ENCODE measurements at places on chromosomes 3 and 15.
A peak's percentile ranks its signal among the peaks of the same experiment; 100 is the strongest.

DNA sequence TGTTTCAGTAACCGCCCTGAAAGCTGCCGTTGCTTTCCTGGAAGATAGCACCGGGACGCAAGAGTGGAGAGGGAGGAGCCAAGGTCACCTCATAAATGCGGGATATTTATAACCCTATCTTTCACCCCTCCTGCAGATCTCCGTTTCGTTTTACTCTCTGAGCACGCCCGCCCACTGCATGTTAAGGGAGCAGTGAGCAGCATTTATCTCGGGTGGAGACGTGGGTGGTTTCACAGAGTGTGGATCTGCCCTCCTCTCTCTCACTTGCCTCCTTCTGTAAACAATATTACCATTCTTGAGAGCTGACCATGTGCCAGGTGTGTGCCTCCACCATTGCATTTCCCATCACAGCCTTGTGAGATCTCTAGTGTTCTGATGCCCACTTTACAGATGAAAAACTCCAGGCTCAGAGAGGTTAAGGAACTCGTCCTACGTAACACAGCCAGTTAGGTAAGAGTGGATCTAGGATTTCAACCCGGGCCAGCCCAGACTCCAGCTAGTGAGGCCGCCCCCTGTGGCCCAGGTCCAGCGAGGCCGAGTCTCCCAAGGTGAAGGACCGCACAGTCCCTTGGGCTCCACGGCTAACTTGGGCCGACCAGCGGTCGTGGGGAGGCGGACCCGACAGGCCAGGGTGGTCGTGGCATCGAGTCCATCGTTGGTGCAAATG, 16.9 kb upstream of the SEMA4B start:
- H3K27ac ChIP-seq = peak overlapping the region; percentile 45
- H3K36me3 ChIP-seq = no peaks in the 10 kb centered on the region
- DNase-seq = peak; percentile 15
- H3K27me3 ChIP-seq = no peaks in the 10 kb centered on the region
- H3K4me3 ChIP-seq = peak overlapping the region; percentile 63

DNA sequence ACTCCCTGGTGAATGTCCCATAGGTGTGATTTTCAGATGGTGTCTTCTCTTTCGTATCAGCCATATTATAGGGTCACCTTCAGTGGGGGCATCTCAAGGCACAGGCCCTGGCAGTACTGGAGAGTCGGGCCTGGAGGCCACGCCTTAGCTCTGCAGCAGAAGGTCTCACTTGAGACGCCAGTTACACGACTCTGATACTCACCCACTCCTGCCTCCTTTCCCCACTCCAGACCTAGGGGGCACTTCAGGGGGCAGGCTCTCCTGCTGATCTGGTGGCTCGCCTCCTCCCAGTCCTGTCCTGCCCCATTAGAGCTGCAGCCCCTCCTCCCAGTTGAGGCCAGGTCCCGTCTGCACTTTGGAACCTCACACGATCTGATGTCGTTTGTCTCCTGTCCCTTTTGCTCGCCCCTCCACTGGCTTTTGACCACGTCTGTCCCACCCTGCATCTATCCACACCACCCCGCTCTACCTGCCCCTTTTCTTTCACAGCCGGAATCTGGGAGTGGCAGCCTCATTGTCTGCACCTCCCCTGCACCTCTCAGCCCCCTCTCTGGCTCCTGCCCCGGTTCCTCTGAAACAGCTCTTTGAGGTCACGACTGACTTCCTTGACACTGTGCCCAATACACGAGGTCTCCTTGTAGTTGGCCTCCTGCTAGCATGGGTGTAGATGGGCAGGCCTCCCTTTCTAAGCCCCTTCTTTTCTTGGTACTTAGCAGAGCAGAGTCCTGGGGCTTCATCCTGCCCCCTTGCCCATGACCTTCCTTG, 181.9 kb downstream of the NSMCE3 start:
- peaks cover 22% of the 10 kb centered on the region for H3K4me1 ChIP-seq
- H3K27me3 ChIP-seq = no peaks in the 10 kb centered on the region
- H3K36me3 ChIP-seq = peaks cover 4% of the 10 kb centered on the region
- no peak overlapping the region for H3K27ac ChIP-seq

DNA sequence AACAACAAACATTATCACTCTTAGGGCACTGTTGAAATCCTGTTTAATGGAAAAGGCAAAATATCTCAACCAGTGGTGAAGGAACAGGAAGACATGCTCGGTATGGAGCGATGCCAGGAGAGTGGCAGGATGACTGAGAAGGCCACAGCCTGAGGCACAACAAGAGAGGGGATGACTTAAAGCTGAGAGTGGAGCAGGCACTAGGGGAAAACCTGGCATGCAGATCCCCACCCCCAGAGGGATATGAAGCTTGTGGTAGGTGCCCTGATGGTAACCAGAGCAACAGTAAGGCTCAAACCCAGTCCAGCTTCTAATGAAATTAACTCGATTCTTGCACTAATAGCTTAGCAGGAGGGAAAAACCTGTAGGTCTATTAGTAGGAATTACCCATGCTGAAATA, 40.4 kb downstream of the LYSMD4 start:
- no peak for DNase-seq
- no peaks in the 10 kb centered on the region for H3K27me3 ChIP-seq

DNA sequence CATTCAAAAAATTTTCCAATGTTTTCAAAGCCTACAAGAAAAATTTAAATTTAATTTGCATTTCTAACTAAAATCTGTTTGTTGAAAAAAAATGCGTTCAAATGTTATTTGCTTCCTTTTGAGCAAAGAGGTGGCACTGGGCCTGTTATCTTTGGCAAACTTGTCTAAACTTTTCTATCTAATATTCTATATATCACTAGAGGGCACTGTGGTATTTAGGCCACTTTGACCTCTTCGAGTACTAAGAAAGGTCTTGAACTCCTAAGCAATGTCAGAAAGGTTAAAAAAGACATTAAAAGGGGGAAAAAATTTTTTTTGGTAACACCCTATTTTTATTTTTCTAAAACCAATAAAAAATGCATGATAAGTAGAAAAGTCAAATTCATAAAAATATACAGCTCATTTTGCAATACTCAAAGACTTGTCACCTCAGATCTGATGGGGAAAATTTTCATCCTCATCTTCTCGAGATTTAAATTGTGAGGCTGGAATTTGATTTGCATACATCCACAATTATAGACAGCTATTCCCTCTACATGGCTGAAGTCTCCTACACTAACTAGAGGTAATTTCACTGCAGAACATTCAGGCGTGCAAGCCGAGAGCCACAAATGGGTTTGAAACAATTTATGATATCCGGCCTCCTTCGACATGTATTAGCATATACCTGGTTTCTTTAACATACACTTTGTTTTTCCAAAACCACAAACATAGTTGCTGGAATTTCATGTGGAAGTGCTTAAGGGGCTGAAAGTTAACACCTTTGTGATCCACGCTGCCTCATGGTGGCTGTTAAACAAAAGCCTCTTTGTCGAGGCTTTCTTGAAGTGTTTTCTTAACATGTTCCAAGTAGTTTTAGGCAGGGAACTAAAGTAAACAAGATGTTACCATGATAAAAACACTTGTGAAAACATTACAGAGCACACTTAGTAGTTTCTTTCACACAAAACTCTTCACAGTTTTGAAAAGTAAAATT, 576.4 kb downstream of the FOXP1 start:
- no peaks in the 10 kb centered on the region for H3K27me3 ChIP-seq
- H3K4me1 ChIP-seq = peaks cover 80% of the 10 kb centered on the region
- peak overlapping the region; percentile 97 for H3K27ac ChIP-seq
- H3K4me3 ChIP-seq = no peak overlapping the region
- no peak for DNase-seq
- H3K36me3 ChIP-seq = peaks cover 42% of the 10 kb centered on the region

DNA sequence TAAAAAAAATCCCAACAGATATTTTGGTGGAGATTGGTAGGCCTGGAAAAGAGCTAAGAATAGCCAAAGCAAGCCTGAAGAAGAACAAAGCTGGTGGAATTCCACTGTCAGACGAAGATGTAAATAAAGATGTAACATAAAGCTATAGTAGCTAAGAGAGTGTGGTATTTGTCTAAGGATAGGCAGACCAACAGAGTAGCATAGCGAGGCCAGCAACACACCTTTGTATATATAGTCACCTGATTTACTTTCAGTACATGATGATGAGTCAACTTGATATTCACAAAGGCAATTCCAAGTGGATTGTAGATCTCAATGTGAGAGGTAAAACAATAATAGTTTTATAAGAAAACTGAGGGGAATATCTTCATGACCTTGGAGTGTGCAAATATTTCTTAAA, 53.6 kb upstream of the SYN2 start:
- H3K27ac ChIP-seq = no peak overlapping the region
- no peaks in the 10 kb centered on the region for H3K36me3 ChIP-seq
- H3K4me1 ChIP-seq = no peaks in the 10 kb centered on the region
- peaks cover 12% of the 10 kb centered on the region for H3K27me3 ChIP-seq
- H3K4me3 ChIP-seq = no peak overlapping the region

Measured in activated naive CD8-positive, alpha-beta T cell treated with anti-CD3 and anti-CD28 coated beads, Interleukin-2, amount 50 U/mL, for 24 hours (primary cell).